ENCODE measurements at places on chromosomes 11 and 22. TPM values are rescaled to one million over a fixed set of nuclear protein-coding genes. Genes with fewer than 3 reads are reported as not detected.

DNA sequence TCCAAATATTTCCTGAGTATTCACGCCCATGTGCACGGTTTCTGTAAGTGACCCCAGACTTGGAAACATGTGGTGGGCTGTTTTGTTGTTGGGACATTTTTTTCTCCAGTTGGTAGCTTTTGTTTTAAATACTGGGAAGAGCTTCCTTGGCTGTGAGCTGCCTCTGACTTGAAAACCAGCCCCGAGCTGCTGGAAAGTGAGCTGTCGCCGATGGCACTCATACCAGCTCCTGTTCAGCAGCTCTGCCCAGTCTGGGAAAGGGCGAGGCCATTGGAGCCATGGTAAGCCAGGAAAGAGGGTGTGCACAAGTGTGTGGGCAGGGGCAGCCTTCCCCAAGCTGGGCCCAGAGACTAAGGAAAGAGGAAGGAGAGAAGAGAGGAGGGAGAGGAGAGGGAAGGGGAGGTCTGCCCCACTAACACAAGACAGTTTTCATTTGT lies 3.2 kb upstream of the FLI1 start:
- DNase-seq: no peak

DNA sequence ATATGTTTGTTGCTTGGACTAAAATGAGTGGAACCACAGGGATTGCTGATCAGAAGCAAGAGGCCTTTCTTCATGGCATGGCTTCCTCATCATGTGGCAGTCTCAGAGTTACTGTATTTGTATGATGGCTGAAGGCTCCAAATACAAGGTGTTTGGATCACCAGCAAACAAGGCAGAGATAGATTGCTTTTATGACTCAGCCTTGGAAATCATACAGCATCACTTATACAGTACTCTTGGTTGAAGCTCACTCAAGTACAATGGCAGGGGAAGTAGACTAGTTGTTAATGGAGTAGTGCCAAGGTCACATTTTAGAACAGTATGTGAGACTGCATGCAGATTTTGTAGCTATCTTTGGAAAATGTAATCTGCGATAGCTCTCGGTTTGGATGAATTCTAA lies 16.6 kb downstream of the CAPRIN1 start:
- peak; percentile 38 for DNase-seq

DNA sequence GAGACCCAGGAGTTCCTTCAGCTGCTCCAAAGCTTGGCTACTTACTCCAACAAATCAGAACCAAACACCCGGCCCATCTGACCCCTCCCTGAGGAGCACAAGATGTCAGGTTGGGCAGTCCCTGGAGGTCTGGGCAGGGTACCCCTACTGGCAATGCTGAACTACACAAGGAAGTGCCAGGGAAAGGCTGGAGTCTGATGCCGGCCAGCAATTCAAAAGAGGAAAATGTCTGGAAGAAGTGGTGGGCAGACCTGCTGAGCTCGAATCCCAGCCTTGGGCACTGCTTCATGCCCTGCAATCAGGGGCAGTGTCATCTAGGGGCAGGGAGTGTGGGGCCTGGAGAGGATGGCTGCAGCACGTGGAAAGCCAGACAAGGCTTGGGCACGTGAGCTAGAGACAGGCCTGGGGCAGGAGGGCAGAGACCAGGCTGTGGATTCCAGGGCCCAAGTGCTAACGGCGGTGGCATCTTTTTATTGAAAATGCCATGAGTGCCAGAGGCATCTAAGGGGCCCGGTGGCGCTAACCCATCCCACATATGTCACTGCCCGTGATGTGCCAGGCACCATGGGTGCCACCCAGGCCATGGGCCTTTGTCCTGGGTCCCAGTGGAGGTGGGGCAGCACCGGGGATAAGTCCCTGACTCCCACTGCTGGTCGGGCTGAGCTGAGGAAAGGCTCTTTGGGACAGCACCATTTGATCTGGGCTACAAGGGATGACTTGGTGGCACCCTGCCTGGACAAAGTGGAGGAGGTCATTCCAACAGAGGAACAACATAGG lies 97.9 kb upstream of the PITPNB start:
- no peak for DNase-seq

DNA sequence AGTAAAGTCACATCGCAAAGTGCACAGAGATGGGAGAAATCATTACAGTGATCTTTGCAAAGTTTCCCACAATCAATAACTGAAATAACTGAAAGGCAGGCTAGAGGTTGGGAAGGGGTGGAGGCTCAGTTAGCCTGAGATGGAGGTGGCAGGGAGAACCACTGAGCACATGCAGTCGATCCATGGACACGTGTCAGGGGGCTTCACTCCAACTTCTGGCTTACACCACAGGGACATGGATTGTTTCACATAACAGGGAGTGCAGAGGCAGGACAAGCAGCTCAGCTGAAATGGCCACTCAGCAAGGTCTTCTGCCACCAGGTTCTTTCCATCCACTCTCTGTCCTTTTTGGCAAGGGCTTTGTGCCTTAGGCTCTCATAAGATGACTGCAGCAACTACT lies 35.1 kb upstream of the MICAL2 start:
- no peak for DNase-seq

DNA sequence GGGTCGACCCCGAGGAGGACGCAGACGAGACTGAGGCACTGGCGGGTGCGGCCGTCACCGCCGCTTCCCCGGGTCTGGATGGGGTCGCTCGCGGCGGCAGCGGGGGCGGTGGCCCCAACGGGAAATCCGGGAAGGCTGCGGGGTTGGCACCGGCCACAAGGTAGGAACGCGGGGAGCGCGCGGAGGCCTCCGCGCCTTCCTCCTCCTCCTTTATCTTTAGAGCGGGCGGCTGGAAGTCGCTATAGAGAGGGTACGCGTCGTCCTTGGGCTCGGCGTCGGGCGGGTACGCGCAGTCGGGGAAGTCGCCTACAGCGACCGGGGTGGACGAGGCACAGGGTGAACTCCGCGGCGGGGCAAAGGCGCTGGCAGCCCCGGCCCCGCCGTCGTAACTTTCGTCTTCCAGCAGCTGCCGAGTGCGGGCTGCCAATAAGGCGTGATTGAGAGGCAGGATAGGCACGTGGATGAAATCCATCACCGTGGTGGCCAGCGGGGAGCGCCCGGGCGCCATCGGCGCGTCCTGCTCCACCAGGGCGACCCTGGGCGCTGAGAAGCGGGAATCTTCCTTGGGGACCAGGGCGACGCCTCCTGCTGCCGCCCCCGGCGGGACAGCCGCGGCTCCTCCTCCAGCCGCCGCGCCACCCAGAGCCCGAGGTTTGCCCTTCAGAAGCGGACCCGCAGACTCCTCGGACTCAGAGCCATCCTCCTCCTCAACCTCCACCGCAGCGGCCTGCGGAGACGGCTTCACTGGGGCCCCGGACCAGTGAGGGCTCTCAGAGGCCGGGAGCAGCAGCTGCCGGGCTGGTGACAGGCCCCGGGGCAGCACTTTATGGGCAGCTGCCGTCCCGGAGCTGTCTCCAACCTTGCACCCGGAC lies 1.7 kb downstream of the PGR start:
- DNase-seq: no peak

DNA sequence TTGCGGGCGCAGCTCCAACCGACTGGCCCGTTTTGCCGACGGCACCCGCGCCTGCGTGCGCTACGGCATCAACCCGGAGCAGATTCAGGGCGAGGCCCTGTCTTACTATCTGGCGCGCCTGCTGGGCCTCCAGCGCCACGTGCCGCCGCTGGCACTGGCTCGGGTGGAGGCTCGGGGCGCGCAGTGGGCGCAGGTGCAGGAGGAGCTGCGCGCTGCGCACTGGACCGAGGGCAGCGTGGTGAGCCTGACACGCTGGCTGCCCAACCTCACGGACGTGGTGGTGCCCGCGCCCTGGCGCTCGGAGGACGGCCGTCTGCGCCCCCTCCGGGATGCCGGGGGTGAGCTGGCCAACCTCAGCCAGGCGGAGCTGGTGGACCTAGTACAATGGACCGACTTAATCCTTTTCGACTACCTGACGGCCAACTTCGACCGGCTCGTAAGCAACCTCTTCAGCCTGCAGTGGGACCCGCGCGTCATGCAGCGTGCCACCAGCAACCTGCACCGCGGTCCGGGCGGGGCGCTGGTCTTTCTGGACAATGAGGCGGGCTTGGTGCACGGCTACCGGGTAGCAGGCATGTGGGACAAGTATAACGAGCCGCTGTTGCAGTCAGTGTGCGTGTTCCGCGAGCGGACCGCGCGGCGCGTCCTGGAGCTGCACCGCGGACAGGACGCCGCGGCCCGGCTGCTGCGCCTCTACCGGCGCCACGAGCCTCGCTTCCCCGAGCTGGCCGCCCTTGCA lies 1.0 kb downstream of the FJX1 start:
- DNase-seq: no peak

The CYP2D6 gene
- 0.21 TPM for total RNA-seq

The SAA4 gene
- total RNA-seq: not detected

The TREH gene
- total RNA-seq: 0.13 TPM
